Uterus (tissue), 4 donors: ENCODE measurements at places on chromosomes 11 and 22.

DNA sequence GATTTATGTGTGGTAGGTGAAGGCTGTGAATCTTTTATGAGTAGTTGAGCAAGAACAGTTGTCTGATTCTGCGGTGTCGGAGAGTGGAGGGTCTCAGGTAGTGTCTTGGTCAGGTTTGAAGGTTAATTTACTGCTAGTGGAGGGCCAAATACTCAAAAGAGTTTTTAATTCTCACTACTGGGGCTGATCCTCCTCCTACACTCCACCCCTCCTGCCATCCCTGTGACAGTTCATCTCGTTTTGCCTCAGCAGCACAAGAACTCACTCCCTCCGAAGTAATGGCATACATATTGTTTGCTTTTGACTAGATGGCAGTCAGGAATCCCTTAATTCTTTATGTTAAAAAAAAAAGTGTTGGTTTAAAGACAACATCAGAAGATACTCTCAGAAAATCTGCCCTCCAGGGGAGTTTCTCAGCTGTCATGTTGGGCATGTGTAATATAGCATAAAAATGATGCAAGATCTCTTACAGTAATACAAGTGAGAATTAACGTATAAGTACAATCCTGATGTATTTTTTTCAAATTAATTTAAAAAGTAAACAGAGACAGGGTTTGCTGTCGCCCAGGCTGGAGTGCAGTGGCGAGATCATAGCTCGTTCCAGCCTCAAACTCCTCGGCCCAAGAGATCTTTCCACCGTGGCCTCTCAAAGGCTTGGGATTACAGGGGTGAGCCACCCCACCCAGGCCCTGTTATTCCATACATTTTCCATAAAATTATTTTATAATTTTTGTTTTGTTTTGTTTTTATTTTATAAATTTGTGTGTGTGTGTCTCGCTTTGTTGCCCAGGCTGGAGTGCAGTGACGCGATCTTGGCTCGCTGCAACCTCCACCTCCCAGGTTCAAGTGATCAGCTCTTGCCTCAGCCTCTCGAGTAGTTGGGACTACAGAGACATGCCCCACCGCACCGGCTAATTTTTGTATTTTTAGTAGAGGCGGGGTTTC, 1.3 kb downstream of the FAR1 start:
- no peaks in the 10 kb centered on the region for H3K36me3 ChIP-seq
- peak overlapping the region; percentile 96 for H3K27ac ChIP-seq
- DNase-seq: no peak
- H3K27me3 ChIP-seq: no peaks in the 10 kb centered on the region
- no peaks in the 10 kb centered on the region for H3K4me1 ChIP-seq

GRCh38 chr11:19018901-19019300, 41.6 kb downstream of the MRGPRX2 start:
- H3K36me3 ChIP-seq: no peaks in the 10 kb centered on the region
- H3K27me3 ChIP-seq: no peaks in the 10 kb centered on the region
- DNase-seq: no peak

DNA sequence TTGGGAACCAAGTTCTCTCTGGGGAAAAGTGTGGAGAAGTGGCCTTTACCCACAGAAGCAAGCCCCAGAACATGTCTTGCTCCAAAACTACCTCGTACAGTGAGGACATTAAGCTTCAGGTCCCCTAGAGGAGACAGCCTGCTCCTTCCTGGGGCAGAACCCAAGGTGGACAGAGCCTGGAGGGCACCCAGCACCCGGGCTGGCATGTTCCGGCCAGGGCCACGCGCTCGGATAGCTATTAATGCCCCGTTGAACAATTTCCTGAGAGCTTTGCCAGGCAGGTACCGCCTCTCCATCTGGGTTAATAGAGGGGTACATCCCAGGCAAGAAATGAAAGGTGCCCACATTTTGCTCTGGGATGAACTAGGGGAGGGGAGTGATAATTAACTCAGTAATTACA, 169.0 kb upstream of the GRK3 start:
- DNase-seq: no peak
- no peak overlapping the region for H3K27ac ChIP-seq
- no peaks in the 10 kb centered on the region for H3K4me1 ChIP-seq
- no peaks in the 10 kb centered on the region for H3K36me3 ChIP-seq
- H3K4me3 ChIP-seq: no peak overlapping the region

- no peak overlapping the region for H3K4me3 ChIP-seq
- H3K27ac ChIP-seq: peak overlapping the region; percentile 80
- DNase-seq: no peak
These were observed 140.0 kb downstream of the SWAP70 start for GRCh38 chr11:9803685-9804418.

GRCh38 chr11:10809373-10810160, 841 bp upstream of the EIF4G2 start:
- peak overlapping the region; percentile 97 for H3K27ac ChIP-seq
- H3K36me3 ChIP-seq: no peaks in the 10 kb centered on the region
- no peaks in the 10 kb centered on the region for H3K27me3 ChIP-seq
- H3K4me3 ChIP-seq: peak overlapping the region; percentile 94
- peaks cover 22% of the 10 kb centered on the region for H3K4me1 ChIP-seq
- no peak for DNase-seq
